ENCODE measurements at places on chromosomes 3 and 15.
A peak's percentile ranks its signal among the peaks of the same experiment; 100 is the strongest.

GRCh38 chr15:39710681-39711080 is 72.0 kb downstream of the FSIP1 start:
- no peak for DNase-seq

- no peak for DNase-seq
Observed at GRCh38 chr15:46442184-46442583, 807.4 kb downstream of the SQOR start.

DNA sequence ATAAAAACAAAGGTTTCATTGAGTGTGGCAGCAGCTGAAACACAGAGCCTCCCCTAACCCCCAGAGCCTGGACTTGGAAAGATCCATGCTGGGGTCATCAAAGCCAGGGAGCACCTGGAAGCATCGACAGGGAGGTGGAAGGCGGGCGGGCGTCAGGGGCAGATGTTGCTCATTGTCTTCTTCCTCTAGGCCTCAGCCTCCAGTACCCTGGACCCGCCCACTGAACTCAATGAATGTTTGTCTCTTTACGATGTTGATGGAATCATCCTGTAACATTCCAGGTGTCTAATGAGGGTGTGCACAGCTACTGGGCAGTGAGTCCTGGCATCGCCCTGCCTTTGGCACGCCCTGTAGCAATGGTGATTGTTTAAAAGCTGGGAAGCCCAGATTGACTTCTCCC is 9.8 kb downstream of the GP5 start:
- DNase-seq, result no peak

DNA sequence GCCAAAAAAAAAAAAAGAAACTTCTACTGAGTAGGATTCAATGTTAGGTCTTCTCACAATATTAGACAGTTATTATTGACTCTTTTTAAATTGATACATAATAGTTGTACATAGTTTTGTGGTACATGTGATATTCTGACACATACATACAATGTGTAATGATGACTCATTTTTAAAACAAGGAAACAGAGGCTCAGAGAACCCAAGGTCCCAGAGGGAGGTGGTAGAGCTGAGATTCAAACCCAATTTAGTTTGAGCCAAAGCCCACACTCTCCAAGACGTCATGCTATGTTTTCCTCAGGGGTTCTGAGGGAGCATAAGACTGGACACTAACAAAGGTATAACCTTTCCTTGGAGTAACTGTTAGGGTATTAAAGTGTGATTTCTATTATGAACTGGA is 40.6 kb downstream of the MYO5C start:
- DNase-seq, result peak; percentile 35

GRCh38 chr3:20147361-20147760 is 38.6 kb downstream of the SGO1 start:
- no peak for DNase-seq

- peak; percentile 46 for DNase-seq
Observed at GRCh38 chr3:70832089-70832833, 519.8 kb upstream of the MDFIC2 start.

- no peak for DNase-seq
Observed at GRCh38 chr3:52310861-52311575, 5.1 kb upstream of the DNAH1 start.

GRCh38 chr3:126344380-126345041 is 12.7 kb downstream of the KLF15 start:
- DNase-seq, result no peak

GRCh38 chr3:14989943-14990779 is 42.8 kb downstream of the NR2C2 start:
- DNase-seq, result peak; percentile 10

DNA sequence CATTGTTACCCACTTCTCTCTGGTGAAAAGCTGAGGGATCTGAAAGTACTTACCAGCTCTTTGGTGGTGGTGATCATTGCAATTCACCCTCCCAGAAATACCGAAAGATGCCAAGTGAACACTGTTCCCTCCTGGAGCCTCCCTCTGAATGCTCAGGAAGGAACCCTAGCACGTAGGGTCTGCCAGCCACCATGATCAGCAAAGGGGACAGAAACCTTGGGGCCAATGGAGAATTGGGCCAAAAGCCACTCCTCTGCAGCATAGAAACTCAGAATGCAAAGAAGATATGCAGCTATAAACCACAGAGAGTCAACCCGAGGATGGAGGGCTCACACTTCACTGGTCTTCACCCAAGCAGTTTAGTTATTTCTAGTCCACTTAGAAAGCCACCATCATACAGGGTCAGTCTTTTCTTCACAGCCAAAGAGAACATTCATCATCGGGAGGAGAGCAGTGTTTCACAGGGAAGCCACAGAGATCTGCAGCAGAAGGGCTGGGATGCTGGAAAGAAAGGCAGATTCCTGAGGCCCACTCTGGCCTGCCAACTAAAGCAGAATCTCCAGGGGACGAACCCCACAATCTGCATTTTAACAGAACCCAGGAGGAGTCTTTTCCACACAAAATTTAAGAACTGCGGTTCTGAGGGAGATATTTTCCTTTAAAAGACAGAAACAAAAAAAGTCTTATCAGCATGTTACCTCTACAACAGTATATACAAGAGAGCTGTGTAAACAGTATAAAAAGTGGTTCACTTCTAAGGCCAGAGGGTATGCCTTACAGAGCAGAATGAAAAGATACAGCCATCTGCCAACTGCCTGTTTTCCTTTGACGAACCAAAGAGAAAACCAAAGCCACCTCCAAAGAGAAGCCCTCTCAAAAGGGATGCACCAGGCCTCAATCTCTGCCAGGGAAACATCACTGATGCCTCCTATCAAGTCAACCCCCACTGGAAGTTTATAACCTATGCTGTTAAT is 11.3 kb downstream of the TBC1D2B start:
- no peak for DNase-seq

GRCh38 chr15:99477791-99478471 is 87.9 kb upstream of the MEF2A start:
- no peak for DNase-seq

DNA sequence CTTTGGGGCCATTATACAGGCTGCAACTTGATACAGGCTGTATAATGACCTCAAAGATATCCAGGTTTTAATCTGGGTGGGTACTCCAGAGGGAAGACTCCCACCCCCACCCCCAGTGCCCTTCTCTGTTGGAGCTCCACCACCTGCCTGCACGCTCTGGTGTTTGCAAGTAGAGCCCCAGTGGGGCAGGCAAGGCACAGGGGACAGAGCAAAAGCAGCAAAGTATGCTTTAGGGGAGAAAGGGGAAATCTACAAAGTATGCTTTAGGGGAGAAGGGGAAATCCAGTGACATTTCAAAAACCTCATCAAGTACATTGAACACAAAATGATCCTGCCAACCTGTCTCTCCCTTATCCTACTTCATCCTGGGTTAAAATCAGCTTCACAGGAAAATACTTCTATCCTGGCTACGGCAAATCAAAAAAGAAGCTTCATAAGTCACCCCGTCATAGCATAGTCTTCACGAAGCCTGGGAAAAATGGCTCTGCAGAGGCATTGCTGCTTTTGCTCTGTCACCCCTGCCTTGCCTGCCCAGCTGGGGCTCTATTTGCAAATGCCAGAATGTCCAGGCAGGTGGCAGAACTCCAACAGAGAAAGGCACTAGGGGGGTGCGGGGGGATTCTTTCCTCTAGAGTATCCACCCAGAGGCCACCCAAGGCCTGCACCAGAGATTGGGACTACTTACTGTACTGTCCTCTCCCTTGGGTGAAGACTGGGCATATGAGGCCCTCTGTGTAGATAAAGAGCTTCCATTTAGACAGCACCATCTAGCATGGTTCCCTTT is 60.9 kb upstream of the ATP11B start:
- no peak for DNase-seq

- DNase-seq, result no peak
Observed at GRCh38 chr3:10554236-10554611, 48.8 kb upstream of the ATP2B2 start.

DNA sequence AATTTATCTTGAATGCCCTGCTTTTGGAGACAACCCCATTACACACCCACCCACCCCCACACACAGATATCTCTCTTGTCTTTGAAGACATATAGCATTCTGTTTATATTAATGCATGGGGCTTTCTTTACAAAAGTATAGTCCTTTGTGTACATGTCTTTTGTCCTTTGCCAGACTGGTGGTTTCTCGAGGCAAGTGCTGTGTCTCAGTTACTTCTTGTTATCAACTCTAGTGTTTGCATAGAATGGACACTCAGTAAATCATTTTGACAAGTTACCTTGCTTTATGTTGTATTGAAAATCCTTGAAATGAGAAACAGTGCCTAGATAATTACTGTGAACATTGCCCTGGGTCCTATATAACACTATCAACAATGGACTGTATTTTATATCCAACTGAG is 33.9 kb downstream of the KBTBD8 start:
- DNase-seq, result no peak

DNA sequence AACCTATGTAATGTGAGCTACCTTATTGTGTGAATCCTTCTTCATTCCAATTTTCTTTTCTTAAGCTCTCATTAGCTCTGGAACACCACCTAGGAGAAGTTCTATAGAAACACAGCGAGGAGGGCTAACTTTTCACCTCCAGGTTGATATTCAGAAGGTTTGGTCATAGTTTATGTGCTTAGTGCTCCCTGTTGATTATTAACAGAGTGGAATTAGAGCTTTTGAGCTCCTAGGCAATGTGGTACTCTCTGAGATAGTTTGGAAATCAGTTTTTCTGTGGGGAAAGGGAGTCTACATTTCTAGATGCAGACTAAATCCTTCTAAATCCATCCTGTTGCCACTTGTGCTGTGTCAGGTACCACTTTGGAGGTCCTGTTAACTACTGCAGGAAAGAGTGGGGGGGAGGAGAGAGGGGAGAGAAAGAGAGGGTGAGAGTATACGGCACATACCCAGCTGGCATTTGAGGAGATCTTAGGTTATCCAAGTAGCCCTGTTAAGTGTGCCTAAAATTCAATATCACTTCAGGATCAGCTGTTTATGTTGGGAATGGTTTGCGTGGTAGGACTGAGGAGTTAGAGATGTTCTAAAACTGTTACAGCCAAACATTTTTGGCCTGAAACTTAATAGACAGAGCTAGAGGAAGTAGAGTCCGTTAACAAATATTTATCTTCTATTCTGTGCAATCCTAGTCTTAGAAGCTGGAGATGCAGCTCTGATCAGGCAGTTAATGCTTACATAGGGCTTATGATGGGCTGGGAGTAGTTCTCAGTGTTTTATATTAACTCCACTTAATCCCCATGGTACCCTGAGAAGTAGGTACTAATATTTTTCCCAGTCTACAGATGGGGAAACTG is 117.5 kb upstream of the PROK2 start:
- DNase-seq, result no peak

DNA sequence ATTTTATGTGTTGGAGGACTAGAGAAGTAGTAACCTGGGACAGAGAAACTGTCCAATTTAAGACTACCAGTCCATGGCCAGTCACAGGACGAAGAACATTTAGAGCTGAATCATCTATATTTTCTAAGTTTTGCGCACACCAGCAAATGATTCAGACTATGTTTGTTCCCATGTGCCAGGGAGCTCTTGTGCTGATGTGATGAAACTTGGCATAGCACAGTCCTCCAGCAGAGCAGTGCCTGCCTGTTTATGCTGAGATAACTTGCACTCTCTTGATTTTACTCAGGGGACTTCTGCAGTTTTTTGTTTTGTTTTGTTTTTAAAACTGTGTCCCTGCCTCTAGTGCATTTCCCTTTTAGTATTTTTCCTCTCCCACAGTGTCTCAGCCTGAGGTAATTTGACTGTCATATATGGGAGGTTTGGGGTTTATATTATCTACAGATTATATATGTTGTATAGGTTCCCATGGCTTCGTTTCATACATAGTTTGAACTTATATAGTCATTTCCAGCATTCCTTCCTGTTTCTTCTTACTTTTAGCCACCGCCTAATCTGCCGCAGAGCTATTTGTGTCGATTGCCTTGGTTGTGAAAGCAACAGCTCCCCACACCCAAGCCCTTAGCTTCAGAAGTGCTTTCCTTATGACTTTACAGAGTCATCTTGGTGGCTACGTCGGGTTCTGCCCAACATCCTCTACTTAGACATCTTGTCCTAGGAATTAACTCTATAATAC is 45.5 kb downstream of the PPM1L start:
- peak; percentile 42 for DNase-seq

DNA sequence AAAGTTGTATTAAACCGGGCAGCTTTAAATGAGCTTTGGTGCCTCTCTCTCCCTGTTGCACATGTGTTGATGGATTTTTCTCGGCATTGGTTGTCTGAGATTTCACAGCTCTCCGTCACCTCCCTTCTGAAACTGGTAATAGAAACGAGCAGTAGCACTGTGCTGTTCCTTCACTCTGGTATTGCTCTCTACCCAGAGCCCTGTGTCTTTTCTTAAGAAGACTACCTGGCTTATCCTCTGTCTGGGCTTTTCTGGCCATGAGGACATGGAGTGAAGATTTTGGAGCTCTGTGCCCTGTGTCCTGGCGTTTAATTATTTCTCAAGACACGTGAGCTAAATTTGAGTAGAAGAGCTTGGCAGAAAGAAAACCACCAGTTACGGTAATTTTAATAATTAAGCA is 209.6 kb upstream of the EIF1B start:
- no peak for DNase-seq

DNA sequence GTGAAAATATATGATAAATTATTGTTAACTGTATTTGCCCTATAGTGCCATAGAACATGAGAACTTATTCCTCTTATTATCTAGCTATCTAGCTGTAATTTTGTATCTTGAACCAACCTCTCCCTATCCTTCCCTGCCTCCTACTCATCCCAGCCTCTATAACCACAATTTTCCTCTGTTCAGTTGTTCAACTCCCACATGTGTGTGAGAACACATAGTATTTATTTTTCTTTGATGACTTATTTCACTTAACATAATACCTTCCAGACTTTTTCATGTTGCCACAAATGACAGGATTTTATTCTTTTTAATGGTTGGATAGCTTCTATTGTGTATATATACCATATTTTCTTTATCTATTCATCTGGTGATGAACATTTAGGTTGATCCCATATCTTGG is 85.4 kb upstream of the SUCLG2 start:
- DNase-seq, result no peak

- no peak for DNase-seq
Observed at GRCh38 chr3:172911142-172911541, 160.6 kb downstream of the ECT2 start.

DNA sequence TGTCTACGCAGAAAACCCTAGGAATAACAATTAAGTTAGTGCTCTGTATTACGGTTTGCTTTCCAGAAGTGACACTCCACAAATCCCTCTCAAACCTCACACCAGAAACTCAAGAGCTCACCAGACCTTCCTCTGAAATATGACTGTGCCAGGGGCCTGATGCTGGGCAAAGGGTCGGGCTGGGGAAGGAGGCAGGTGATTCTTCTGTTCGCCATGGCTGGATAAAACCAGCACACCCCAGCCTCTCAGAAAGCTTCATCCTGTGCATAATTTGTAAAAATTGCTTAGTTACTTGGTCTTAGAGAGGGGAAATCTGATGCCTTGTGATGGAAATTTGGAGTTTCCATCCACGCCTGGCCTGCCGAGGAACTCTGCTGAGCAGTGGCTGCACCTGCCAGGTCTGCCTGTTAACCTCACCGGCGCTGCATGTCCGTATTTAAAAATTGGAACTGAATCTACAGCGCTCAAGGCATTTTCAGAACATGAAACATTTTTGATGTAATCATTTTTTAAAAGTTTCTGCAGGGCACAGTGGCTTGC is 22.7 kb upstream of the ATP1B3 start:
- DNase-seq, result no peak

- peak; percentile 17 for DNase-seq
Observed at GRCh38 chr3:32569540-32570420, 878 bp downstream of the DYNC1LI1 start.

Measured in fibroblast of the conjunctiva (primary cell).